Activated gamma-delta T cell treated with anti-CD3 and anti-CD28 coated beads, Interleukin-2, amount 50 U/mL, for 16 hours (primary cell): ENCODE measurements at places on chromosomes 11 and 22.
A peak's percentile ranks its signal among the peaks of the same experiment; 100 is the strongest.

DNA sequence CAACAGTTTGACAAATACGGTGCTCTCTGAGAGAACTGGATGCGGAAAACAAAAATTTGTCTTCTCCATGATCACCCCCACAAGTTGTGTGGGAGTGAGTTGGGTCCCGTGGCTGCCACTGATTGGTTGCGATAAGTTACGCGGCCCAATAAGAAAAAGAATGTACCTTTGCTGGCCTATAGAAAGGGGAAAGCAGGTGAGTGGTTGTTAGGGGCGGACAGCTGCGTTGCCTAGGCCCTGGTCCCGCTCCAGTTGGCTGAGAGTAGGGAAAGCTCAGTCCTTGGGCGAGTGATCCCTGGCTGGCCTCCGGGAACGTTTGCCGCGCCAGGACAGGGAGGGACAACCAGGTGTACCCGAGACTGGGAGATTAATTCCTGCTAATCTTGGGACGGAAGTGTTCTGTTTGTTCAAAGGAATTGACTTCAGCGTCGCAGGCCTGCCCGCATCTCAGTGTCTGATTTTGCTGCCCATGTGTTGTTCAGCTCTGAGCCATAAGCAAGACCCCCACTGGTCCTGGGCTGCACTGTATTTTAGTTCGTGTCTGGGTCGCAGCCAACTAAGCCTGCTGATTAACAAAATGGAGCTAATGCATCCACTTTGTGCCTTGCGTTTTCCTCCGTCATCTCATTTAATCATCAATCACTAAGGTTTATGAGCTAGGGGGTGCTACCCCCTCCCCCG, 773 bp upstream of the SYVN1 start:
- peak; percentile 76 for DNase-seq

DNA sequence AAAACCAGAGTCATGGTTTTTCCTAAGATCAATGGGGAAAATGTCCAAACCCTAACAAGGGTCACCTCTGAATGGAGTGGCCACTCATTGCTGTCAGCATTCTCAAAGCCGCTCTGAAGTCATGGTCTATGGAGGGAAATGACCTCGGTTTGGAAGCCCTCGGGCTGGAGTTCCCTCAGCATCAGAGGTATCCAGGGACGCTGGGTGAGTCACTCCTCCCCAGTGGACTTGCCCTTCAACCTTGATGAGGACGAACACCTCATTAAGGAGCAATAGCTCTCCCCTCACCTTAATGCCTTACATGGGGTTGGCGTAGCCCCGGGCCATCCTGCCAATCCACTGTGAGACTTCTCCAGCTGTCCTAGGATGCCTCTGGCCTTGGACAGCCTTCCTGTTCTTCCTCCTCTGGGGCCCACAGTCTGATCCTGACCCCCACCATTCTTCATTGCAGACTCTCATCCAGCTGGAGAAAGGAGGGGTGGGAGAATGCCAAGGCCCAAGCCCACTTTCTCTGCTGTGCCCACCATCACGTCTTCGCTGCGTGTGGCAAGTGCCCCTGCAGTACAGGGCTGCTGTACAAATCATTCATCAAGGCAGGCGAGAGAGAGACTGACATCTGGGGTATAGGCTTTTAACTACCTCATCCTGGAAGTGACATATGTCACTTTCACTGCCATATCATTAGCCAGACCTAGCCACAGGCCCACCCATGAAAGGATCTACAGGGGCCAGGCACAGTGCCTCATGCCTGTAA, 25.4 kb upstream of the MYH9 start:
- DNase-seq: no peak

DNA sequence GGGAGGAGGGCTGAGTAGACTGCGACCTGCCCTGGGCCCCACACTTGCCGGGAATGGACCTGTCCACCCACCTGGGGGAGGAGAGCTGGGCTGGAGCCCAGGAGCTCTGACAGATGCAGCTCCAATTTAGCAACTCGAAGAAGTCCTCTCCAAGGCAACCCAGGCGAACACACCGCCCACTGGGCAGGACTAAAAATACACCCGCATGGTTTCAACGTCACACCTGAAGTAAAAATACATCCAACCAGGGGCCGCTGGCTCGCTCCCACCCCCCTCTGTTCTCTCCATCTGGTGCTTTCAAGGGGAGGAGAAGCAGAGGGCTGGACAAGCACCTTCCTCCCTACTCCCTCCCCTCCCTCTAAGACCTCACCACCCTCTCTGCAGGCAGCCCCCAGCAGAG, 119.9 kb downstream of the FEZ1 start:
- DNase-seq: no peak

DNA sequence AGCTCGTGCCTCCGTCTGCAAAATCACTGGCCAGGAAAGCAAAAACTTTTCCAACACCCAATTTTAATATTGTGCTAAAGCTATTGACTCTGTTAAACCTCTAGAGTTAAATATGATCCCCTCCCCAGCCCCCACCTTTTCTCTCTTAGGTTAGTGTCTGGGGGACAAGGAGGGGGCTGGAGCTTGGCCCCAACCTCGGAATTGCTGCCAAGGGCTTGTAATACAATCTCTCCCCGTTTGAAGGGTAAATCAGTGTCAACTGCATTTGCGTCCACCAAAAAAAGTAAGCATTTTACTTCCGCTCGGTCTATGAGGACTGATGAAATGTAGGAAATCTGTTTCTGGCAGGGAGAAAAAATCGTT, at the start of gene GAS2:
GAS2 (plus strand) TSS at position 287 of the 363 bp plus-strand sequence. CDS start 8,259 bp downstream, outside the sequence.
- no peak for DNase-seq

GRCh38 chr11:111696556-111696955, 69.6 kb downstream of the PPP2R1B start:
- DNase-seq: no peak

GRCh38 chr22:21791635-21792625, 56.3 kb upstream of the YPEL1 start:
- peak; percentile 8 for DNase-seq

- DNase-seq: no peak
Observed at GRCh38 chr11:119704849-119705248, 24.2 kb downstream of the NECTIN1 start.

GRCh38 chr11:72179049-72179803, 12.7 kb upstream of the FOLR1 start:
- DNase-seq: no peak
